HS-27A (cell line): ENCODE measurements at places on chromosomes 1 and 21.

DNA sequence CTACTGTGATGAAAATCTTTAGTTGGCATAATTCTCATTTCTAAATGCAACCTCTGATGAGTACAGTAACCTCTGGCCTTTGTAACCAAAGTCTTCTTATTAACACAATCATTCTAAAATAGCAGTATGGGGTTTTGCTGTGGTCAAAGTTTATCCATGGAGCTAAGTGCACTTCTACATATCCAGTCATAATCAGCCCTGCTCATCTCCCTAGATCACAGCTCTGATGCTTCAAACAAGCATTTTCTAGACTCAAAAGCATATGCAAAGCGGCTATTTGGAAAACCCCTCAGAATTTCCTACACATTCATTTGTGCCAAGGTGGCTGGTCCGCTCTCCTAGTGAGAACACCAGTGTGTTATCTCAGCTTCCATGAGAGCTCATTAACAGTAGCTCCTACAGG, 418.6 kb downstream of the MRPL39 start:
- DNase-seq, result no peak

GRCh38 chr1:26283279-26283853, 3.5 kb downstream of the SH3BGRL3 start:
- no peak for DNase-seq

- DNase-seq, result no peak
Observed at GRCh38 chr1:231806623-231807495, 180.3 kb downstream of the DISC1 start.

GRCh38 chr1:11731691-11732283, 4.1 kb upstream of the AGTRAP start:
- DNase-seq, result no peak

- DNase-seq, result no peak
Observed at GRCh38 chr1:168089326-168089978, 47.3 kb downstream of the GPR161 start.

- DNase-seq, result no peak
Observed at GRCh38 chr21:15095326-15095725, 30.5 kb upstream of the NRIP1 start.

DNA sequence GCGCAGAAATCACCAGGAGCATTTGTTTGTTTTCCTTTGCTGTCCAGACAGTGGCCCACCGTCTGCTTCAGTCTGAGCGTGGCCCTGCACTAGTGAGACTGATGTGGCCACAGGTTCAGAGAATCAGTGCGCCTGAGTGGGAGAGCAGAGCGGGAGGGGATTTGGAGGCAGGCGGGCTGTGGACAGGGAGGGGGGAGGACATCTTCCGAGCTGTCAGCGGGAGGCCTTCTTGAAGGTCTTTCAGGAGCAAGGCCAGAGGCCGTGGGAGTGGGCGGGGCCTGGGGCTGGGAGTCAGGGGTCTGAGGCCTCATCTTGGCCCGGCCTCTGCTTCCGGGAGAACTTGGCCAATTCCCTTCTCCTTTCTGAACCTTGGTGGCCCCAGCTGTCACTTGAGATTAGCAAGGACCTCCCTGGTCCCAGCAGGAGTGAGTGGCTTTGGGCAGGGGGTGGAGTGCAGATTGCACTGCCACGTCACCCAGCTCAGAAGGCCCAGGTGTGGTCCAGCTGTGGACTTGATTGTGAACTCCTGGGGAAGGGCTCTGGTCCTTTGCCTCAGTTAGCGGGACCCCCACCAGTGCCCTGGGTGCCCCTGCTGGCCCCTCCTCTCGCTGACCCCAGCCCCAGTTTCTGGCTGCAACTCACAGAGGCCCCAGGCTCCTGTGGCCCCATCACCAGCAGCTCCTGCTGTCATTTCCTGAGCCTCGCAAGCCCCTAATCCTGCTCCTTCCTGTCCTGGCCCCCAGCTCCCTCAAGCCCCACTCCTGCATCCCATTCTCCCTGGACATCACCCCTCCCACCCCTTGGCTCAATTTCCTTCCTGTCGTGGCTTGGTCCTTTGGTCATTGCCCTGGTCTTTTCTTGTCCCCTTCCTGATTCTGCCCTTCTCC, 8.4 kb downstream of the TNFRSF1B start:
- DNase-seq, result no peak
